CD4-positive, alpha-beta T cell (primary cell): ENCODE measurements at places on chromosomes 5 and 9.

DNA sequence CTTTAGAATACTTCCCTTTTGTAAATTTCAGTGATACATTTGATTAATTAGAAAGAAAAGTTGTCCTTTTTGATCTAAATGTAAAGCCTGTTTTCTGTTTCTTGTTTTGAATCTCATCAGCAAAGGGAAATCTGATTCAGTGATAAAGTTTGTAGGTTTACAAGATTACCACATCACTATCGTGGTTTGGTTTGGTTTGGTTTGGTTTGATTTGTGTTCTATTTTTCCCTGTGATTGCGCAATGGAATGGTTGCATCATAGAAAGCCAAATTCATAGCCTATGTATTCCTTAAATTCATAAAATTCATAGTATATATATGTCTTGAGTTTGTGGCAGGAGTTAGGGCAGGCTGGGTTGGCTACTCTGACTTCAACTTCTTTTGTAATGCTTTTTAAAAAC lies 15.2 kb downstream of the SRFBP1 start:
- no peak for DNase-seq

DNA sequence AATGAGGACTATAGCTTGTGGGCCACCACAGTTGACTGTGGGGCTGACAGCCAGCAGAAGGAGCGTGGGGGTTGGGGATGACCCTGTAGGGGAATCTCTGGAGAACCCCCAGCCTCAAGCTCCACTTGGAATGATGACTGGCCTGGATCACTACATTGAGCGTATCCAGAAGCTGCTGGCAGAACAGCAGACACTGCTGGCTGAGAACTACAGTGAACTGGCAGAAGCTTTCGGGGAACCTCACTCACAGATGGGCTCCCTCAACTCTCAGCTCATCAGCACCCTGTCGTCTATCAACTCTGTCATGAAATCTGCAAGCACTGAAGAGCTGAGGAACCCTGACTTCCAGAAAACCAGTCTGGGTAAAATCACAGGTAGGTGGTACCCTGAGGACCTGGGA lies 128.4 kb upstream of the DMRT1 start:
- DNase-seq, result no peak

DNA sequence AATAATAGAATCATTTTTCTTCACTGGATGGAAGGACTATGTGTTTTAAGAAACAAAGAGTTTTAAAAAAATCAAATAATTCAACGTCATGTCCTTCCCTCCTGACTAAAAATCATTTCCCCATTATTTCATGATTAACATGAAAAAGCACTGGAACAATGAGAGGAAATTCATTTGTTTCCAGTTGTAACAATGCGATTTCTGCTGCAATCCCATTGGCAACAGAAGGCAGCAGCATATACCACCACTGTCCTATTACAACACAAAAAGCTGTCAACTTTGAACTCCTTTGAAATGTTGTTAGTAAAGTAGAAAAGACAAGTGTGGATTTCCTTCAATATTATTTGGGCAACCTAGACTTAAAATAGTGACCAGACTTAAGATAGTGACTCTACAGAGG lies 3.1 kb downstream of the C5orf63 start:
- DNase-seq, result no peak

DNA sequence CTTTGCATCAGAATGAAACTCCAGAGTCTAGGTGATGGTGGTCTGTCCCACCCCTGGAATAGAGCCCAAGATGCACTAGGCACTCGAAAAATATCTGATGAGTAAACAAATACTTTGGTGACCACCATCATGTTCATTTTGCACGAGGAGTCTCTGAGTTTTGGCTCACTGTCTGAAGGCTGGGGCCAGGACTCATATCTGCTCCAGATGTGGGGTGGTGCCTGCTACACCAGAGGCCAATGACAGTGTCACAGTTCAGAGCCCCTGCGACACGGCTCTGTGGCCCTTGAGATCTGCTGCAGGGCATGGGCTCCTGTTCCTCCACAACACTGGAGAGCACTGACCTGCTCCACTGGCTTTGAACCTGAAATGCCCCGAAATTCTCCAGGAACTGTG lies 164.6 kb downstream of the ROR2 start:
- no peak for DNase-seq

GRCh38 chr9:122941582-122942234 lies 888 bp downstream of the RABGAP1 start:
- DNase-seq, result no peak

- DNase-seq, result no peak
These were observed 136.6 kb downstream of the SEMA6A start for GRCh38 chr5:116437922-116438578.
